ENCODE measurements at places on chromosomes 5 and 9. TPM values are rescaled to one million over a fixed set of nuclear protein-coding genes. Genes with fewer than 3 reads are reported as not detected.

Gene CDH18
- not detected for total RNA-seq

Gene COL5A1
- total RNA-seq = 339 TPM

Gene PCDHGB5
- total RNA-seq = 28.4 TPM

Gene MEIKIN
- not detected for total RNA-seq

Gene FOXD4
- 0.16 TPM for total RNA-seq

Gene TMC1
- 0.85 TPM for total RNA-seq

Gene FAM78A
- total RNA-seq = 0.73 TPM

Gene TGFBR1
- 129 TPM for total RNA-seq

Gene NUTM2F
- not detected for total RNA-seq

Gene FAM163B
- not detected for total RNA-seq

Gene C1QTNF2
- 0.49 TPM for total RNA-seq

Gene ZFP2
- total RNA-seq = 1.3 TPM

Gene LCN10
- not detected for total RNA-seq

Gene PCDHA1
- total RNA-seq = under 0.01 TPM

Gene GDF9
- total RNA-seq = 0.16 TPM

Gene CYSRT1
- total RNA-seq = 0.32 TPM

Gene HTR1A
- total RNA-seq = not detected

Gene ANKRD34B
- total RNA-seq = not detected

Gene TAS2R1
- not detected for total RNA-seq

Gene CNTRL
- total RNA-seq = 5.3 TPM

Gene NDUFS6
- 12.1 TPM for total RNA-seq
